Stimulated activated CD8-positive, alpha-beta memory T cell treated with anti-CD3 and anti-CD28 coated beads, Interleukin-2, amount 100 ng/mL, for 48 hours (primary cell): ENCODE measurements at places on chromosomes 5 and 9.

DNA sequence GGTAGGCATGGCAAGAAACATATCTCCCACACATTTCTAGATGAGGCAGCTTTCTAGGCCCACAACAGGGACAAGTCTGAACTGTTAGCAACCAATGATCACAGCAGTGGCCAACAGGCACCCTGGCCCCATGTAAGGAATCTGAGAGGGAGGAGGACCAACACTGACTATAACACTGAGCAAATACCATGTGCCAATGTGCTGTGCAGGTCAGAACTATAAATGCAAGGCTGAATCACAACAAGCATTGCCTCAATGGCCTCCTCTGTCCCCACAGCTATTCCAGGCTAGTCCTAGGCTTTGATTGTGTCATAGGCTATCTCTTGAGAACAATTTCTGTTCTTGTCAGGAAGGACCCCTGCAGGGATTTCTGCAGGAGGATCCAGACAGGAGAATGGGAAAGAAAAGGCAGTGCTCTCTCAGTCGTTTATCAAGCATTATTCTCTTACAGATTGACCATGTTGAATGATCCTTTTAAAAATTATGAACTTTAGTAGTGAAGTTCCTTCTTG lies 221.2 kb downstream of the TLE1 start:
- DNase-seq = no peak

- DNase-seq = no peak
Measured at GRCh38 chr5:117212866-117213265, 638.2 kb upstream of the SEMA6A start.

GRCh38 chr9:21672761-21673160 lies 129.7 kb upstream of the MTAP start:
- no peak for DNase-seq

- no peak for DNase-seq
Measured at GRCh38 chr9:93221044-93221443, 37.1 kb downstream of the WNK2 start.

- no peak for DNase-seq
Measured at GRCh38 chr5:96652769-96653454, 9.3 kb upstream of the CAST start.

DNA sequence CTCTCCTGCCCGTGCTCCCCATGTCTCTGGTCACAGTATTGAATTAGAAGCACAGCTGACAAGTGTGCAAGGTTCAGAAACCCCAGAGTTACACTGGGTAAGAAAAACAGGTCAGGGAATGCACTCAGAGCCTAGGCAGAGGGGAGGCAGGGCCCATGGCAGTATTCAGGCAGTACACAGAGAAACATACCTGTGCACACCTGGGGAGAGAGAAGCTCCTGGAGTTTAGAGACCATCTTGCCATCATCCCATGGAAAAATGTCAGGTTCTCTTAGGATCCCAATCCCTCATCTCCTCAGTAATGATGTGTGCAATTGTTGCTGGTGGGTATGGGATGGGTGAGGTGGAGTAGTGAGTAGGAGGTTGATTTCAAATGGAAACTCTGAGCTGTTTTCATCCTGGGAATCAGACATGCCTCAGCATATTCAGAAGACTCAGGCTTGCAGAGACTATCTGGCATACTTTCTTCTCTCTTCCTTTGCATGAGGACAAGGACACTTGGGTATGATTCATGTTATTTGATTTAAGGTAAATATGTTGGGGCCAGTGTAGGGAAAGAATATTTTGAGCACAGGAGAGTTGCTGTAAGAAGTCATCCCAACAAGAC lies 228.5 kb downstream of the ESM1 start:
- DNase-seq = no peak

DNA sequence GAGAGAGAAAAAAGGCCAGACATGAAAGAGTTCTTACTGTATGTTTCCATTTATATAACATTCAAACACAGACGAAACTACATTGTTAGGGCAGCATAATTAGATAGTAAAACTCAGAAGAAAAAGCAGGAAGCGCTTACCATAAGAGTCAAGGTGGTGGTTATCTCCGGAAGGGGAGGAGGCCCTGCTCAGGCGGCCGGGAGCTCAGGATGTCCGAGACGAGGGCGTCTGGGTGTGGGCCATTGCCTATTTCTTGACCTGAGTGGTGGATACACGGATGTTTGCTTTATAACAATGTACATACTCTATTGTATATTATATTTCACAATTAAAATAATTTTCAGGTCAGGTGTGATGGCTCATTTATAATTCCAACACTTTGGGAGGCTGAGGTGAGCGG lies 80.9 kb upstream of the COL5A1 start:
- no peak for DNase-seq

- no peak for DNase-seq
Measured at GRCh38 chr9:131013015-131013755, 4.2 kb downstream of the LAMC3 start.

DNA sequence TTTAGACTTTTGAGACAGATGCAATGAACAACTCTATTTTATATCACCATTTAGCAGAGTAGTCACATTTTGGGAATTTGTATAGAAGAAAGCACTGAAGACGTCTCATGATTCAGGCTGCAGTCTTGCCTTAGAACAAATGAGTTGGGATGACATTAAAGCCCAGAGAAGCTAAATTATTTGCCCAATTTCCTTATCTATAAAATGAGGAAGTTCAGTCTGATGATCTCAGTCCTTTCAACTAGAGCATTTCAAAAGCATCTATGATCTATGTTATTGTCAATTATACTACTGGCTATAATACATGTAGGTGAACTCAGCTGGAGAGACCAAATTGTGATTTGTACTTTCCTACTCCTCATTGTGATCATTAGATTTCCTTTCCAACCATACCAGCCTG lies 154.1 kb downstream of the OSTF1 start:
- DNase-seq = no peak
